Effector CD8-positive, alpha-beta T cell (primary cell): ENCODE measurements at places on chromosomes 4 and X.

DNA sequence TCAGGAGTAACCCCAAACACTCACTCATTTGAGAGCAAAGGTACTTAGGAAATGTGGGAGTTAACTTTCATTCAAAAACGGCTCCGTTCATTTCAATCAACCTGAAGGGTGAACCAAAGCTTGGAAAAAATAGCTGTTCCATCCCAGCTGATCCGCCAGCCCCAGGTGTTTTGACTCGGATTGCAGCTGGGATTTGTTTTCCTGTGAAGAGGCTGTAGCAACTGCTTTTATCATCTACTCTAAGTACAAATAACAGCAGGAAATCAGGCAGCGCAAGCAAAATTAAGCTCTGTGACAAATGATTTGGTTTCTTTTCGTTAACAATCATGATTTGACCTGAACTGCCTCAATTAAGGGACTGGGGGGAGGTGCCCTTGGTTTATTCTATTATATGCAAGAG lies 154.7 kb downstream of the BEND2 start:
- no peak for DNase-seq

GRCh38 chr4:152970102-152970820 lies 34.1 kb downstream of the FHDC1 start:
- DNase-seq = no peak

- no peak for DNase-seq
Observed at GRCh38 chrX:17590892-17591740, 146.2 kb upstream of the SCML1 start.

- no peak for DNase-seq
Observed at GRCh38 chrX:119266364-119266995, 30.4 kb downstream of the PGRMC1 start.

GRCh38 chr4:40811956-40812355 lies 62.2 kb downstream of the NSUN7 start:
- no peak for DNase-seq

- no peak for DNase-seq
Observed at GRCh38 chr4:94472056-94472826, 20.5 kb downstream of the PDLIM5 start.

- DNase-seq = no peak
Observed at GRCh38 chr4:142850478-142850877, 4.4 kb upstream of the INPP4B start.

GRCh38 chr4:41428601-41429279 lies 109.2 kb upstream of the LIMCH1 start:
- DNase-seq = no peak

DNA sequence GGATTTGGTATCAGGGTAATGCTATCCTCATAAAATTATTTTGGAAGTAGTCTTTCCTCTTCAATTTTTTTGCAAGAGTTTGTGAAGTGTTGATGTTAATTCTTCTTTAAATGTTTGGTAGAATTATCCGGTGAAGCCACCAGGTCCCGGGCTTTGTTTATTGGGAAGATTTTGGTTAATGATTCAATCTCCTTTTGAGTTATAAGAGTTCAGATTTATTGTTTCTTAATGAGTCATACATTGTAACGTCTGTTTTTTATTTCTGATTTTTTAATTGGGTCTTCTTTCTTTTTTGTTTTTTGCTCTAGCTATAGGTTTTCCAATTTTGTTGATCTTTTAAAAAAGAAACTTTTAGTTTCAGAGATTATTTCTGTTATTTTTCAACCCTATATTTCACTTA lies 412.3 kb downstream of the PDGFC start:
- DNase-seq = no peak

DNA sequence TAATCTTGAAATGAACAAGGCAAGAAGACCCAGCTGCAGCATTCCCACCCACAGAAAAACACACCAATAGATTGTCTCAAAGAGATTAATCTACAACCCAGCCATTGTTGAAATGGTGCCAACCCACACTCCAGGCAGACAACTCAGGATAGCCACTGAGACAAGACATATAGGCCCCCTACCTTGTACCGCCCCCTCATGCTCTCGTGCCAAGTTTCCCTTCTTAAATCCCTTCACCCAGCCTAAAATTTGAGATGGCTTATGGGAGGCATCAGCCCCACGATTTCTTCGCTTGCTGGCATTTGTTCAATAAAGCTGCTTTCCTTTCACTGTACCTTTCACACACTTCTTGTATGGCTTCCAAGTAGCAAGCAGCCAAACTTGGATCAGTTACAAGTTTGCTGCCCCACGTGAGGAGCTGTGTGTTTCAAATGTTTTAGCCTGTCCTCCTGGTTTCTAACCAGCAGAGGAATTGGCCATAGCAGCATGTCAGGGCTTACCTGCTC lies 1754.1 kb downstream of the C4orf33 start:
- no peak for DNase-seq

DNA sequence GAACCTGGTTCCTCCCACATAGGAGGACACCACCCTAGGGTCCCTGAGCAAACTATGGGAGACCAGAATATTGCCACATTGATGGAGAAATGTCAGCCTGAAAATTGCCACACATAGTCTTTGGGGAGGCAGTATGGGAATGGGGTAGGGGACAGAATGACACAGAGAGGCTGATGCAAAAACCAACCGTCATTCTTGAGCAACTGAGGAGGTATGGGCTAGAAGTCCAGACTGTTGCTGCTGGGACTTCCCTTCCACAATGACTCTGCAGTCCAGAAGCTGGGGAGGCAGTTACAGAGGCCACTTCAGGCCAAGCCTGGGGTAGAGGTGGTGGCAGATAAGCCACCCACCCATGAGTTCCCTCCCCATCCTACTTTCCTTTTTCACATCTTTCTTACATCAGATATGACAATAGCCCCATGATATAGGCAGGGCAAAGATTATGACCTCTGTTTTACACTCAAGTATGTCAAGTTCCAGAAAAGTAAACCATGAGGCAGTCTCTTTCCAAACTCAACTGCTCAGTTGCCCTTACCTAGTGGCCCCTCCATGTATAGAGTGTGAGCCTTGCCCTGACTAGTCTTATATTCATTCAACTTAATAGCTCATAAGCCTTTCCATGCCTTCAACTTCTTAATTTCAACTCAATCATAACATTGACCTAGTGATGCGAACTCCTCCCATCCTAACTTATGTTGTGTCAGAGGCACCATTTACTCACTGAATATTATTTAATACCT lies 41.7 kb downstream of the VSIG4 start:
- DNase-seq = no peak

- no peak for DNase-seq
Observed at GRCh38 chrX:143934542-143934941, 50.7 kb downstream of the UBE2NL start.

DNA sequence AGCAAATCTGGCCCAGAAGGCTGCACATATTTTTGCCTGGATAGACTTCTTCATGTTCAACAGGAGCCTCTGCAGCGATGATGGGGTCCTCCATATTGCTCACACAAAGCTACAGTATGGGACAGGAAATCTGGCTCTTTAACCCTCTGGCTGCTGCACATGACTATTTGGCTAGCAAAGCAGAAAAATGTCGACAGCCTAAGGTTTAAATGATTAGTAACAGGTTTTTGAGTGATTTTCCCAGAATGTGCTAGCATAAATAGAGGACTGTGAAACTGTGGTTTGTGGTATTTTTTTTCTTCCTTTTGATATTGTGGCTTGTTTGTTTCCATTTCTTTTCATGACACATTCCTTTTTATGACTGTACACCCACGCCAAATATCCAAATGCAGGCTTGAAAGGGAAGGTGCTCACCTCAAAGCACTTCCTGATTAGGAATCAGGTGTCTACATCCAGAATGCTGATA lies 120.2 kb upstream of the GK2 start:
- DNase-seq = no peak
